ENCODE measurements at places on chromosomes 1 and 21.

GRCh38 chr1:53543130-53543777, 84.1 kb downstream of the DMRTB1 start:
- no peak for DNase-seq

DNA sequence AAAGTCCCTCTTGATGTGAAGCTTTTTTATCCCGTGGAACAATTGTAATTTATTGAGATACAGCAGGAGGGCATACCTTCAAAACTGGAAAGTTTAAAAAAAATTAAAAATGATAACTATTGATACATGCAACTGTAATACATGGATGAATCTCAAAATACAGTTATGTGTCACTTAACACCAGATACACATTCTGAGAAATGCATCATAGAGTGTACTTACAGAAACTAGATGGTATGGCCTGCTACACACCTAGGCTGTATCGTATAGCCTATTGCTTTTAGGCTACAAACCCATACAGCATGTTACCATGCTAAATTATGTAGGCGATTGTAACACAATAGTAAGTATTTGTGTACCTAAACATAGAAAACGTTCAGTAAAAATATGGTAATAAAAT, 7.1 kb upstream of the AKNAD1 start:
- no peak for DNase-seq

- peak; percentile 60 for DNase-seq
Observed at GRCh38 chr1:201266774-201267173, 16.5 kb upstream of the PKP1 start.

DNA sequence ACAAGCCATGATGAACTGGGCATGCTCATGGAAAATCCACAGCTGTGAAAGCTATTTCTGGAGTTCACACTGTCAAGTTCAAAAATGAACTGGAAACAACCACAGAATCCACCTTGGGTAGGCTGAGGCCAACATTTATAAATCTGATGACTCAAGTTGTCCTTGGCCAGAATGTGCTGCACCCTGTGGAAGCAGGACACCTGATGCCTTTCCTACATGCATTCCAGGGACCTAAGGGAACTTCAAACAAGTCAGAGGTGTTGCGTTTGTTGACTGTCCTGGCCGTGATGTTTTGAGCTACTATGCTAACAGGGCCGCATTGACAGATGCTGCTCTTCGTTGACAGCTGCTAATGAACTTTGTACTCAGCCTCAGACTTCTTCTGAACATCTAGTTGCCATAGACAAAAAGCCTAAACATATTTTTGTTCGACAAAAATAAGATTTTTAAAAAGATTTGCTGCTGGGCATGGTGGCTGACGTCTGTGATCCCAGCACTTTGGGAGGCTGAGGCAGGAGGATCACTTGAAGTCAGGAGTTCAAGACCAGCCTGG, 127.9 kb upstream of the SLC45A1 start:
- DNase-seq = no peak

GRCh38 chr1:198788561-198789064, 149.8 kb downstream of the PTPRC start:
- DNase-seq = peak; percentile 7

GRCh38 chr1:164719676-164720439, 160.9 kb downstream of the PBX1 start:
- DNase-seq = no peak

- no peak for DNase-seq
Observed at GRCh38 chr1:179151908-179152682, 70.2 kb downstream of the TOR3A start.

DNA sequence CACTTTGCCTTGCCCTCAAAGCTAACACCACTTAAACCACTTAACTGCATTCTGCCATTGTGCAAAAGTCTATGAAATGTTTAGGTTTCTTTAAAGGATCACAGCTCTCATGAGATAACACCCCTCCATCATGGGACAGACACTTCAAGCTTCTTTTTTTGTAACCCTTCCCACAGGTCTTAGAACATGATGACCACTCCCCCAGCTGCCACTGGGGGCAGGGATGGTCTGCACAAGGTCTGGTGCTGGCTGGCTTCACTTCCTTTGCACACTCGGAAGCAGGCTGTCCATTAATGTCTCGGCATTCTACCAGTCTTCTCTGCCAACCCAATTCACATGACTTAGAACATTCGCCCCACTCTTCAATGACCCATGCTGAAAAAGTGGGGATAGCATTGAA, 7.7 kb downstream of the ADAMTS1 start:
- no peak for DNase-seq

- no peak for DNase-seq
Observed at GRCh38 chr1:155318082-155318481, 2.6 kb upstream of the RUSC1 start.

- DNase-seq = no peak
Observed at GRCh38 chr1:81312272-81312754, 488.4 kb upstream of the ADGRL2 start.

DNA sequence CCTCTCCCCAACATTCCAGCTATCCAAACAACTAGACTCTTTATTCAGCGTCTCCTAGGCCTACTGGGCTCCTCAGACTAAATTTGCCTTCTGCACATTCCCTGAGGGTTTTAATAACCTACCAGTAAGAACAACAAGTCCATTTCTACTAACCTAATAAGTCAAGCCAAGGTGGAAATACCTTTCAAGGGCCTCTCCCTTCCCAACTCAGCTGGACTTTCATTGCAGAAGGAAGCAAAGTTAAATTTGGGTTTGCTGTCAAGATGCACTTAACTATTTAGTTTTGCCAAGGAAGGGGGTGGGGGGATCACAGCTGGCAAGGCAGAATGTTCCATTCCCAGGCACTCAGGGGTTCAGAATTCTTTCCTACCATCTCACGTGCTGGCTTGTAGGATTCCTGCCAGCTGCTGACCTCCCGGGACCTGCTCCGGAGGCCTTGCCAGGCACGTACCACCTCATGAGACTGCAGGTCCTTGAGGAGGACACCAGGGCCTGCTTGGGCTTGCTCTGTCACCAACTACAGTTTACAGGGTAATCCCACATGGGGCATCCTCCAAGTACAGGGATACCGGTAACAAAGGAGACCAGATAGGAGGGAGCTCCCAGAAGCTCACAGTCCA, 29.8 kb downstream of the SLC30A1 start:
- no peak for DNase-seq

DNA sequence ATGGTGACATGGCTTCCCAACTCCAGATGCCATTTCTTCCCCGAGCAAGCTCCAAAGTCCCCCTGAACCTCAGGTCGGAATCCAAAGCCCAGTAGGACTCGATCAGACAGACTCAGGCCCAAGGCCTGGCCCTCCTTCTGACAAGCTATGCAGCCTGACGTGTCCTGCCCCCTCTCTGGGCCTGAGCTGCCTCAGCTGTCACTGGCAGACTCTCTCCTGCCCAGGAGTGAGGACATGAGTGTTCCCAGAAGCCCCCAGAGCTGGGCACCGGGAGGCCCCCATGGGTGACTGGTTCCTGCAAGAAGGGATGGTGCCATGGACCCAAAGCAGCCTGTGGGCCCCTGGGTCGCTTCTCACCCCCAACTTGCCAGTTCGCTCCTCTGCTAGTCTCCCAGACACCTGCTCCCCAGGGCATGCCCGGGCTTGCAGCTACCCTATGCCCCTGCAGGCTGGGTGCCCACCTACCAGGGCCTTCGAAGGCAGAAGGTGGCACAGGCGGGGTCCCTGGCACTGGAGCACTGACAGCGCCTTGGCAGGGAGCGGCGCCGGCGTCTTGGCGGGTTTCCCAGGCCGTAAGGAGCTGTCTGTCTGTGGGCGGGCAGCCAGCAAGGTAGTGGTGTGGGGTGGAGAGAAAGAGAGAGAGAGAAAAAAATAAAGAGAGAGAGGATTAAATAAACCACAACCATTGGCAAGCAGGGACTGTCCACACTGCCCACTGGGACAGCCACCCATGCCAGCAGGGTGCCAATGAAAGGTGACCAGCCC, 2.3 kb downstream of the EDN2 start:
- peak; percentile 81 for DNase-seq

DNA sequence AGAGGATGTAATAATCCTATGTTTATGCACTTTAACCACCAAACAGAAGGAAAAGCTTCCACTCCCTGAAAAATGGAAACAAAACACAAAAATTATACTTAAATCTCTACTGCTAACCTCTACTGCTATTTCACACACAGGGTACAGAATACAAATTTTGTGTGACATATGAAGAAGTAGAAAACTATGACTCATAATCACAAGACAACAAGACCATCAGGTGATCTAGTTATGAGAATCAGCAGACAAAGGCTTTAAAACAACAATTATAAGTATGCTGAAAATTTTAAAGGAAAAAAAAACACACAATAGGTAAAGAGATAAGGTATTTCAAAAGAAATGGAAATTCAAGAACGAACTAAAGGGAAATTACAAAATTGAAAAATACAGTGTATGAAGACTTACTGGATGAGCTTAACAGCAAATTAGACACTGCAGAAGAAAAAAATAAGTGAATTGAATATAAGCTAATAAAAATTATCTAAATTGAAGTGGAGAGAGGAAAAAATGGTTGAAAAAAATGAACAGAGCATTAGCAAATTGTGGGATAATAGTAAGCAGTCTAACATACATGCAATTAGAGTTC, 13.6 kb upstream of the NAV1 start:
- DNase-seq = no peak

GRCh38 chr1:239929317-239929716, 162.4 kb upstream of the FMN2 start:
- no peak for DNase-seq

- no peak for DNase-seq
Observed at GRCh38 chr1:3708791-3709190, 43.5 kb upstream of the CCDC27 start.

DNA sequence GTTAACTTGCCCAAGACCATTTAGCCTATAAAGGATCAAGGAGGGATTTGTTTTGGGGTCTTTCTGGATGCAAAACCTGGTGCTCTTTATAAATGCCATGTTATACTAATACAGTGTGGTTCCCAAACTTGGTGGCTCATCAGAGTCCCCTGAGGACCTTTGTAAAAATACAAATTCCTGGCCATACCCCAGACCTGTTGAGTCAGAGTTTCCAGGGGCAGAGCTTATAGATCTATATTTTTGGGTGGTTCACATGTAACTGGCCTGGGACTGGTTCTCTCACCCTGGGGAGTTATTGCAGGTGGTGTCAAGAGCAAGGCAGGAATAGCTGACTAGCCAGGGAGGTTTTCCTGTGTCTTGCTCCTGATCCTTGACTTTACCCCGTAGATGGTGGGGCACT, 136.9 kb upstream of the HNRNPU start:
- DNase-seq = no peak

DNA sequence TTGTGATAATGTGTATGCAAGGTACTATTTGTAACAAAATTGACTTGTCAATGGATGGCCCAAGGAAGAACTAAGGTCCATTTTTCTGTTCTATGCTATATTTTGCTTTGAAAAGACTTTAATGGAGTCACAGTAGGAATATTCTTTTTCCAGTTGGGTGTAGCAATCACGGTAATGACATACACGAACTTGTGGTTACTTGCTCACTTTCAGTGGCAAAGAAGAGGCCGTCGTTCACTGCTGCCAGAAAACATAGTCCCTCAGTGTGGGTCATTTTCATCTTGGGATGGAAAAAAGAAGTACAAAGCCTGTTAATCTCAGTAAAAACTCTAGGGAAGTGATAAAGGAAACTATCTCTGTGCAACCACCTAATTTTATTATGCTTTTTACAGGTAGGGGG, 47.8 kb upstream of the LAMC2 start:
- DNase-seq = no peak

DNA sequence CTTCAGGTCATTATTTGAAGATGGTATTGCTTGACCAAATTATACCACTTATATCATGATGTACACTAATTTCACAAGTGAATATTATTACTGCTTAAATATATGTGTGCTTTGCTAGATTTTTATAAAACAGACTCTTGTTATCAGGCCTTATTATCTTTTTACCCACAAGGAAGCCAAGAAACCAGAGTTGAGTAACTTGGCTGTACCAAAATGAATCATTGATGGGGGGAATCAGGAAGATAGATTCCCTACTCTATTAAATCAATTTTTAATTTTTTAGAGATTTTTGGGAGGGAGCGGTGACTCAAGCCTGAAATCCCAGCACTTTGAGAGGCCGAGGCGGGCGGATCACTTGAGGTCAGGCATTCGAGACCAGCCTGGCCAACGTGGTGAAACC, 16.0 kb upstream of the SCCPDH start:
- no peak for DNase-seq

GRCh38 chr1:208239473-208240381, 4.5 kb downstream of the PLXNA2 start:
- DNase-seq = no peak

- no peak for DNase-seq
Observed at GRCh38 chr1:18721041-18721440, 90.4 kb downstream of the PAX7 start.

DNA sequence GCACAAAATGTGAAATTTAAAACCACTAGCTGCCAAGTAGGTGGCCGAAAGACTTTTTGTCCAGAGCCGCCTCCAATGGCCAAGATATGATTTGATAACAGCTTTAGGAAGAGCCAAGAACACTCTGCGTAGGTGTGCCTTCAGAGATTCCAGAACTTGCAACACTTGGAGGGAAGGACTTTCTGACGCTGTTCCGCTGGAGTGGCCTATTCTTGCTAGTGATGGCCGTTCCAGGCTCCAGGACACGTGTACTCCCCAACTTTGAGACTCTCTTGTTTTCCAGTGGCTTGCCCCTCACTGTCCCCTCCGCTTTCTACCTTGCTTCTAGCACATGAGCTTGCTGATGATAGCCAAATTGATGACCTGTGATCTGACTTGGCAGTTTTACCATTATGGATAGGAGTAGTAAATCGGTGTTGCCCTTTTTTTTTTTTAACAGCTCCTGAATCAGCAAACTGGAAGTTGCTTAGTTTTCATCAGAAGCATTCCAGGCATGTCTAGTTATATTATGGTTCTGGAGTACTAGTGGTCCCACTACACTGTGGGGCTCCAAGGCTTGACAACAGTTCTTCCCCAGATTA, 1.0 kb downstream of the PRDX6 start:
- DNase-seq = peak; percentile 43

GRCh38 chr1:109438798-109439297, 12.6 kb upstream of the PSMA5 start:
- peak; percentile 50 for DNase-seq

- no peak for DNase-seq
Observed at GRCh38 chr1:7152655-7153054, 367.4 kb downstream of the CAMTA1 start.

DNA sequence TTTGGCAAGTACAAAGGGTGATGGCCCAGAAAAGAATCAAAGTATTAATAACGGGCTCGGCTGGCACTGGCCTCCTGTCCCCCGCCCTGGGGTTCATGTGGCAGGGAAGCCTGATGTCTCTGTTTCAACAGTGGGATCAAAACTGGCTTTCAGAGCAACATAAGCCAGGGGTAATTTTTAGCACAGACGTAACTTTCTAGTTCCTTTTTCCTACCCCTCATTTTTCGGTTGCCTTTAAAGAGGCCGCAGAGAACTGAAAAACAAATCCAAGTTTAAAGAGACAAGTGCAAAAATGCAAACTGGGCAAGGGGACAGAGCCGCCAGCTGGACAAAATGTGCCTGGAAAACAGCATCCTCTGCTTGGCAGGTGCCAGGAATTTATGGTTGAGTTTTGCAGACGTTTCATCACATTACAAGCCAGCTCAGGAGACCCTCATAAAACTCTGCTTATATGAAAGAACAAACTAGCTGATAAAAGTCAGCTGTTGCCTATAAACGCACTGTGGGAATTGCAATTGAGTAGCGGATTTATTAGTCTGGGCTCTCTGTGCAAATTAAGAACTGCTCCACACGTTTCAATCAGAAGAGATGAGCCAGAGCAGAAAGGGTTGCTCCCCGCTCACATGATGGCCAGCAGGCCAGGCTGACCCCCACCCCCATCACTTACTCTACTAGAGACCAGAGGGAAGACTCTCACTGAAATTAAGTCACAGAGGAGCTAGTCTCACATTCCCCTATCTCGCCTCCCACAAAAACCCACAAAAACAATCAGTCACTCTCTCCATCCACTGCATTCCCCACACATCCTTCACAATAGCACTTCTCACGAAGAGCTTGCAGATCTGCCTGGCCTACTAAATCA, 15.8 kb upstream of the CDCA8 start:
- DNase-seq = no peak
